Hematopoietic multipotent progenitor cell treated with erythropoietin and hydrocortisone succinate and interleukin-3 and kit ligand, for 15 days (in vitro differentiated cells): ENCODE measurements at places on chromosomes 13 and 19.

- DNase-seq = no peak
These were observed 3.4 kb downstream of the NOTCH3 start for GRCh38 chr19:15197275-15197941.

DNA sequence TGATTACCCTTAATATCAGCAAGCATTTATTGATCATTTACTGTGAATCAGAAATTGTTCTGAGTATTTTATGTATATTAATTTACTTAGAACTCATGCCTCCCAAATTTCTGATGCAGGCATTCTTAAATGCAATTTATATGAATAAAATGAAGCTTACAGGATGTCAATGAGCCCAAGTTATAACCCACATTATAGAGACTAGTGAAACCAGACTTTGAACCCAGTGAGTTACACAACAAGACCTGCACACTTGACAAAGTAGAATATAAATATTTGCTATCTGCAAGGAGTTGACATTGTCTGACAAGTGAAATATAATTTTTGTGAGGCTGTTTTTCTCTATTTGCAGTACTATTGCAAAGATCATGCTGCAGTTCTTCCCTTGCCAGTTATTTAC is 656.0 kb downstream of the GPC5 start:
- no peak for DNase-seq

- DNase-seq = no peak
These were observed 3.5 kb downstream of the LGALS7B start for GRCh38 chr19:38792250-38793111.

DNA sequence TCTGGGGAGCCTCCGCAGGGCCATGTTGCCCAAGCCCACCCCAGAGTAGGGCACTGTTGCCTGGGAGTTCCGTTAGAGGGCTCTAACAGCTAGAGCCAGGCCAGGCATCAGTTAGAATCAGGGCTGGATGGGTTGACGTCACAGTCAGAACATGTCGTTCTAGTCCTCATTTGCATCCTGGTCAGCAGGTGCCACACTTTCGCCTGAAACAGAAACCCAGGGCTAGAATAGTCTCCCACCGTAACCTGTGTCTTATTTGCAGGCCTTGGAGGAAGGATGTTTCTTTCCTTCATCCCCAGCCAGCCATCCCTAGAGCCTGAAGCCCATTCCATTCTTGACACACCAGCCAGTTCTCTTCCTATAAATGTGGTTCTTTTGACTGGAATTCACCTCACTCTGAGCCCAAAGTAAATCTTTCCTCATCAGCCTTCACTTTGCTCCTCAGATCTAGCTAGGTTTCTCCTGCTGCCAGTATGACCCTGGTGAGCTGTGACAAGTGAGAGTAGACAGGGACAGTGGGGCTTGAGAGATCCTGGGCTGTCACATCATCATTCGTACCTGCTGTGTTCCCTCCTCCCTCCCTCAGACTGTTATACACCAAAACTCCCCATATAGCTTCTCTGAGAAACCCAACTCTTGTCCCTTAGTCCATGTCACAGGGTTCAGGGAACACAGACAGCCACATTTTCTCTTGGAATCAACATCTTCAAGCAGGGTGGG is 12.2 kb upstream of the CCDC97 start:
- no peak for DNase-seq

GRCh38 chr13:42876887-42877545 is 95.6 kb downstream of the FAM216B start:
- DNase-seq = no peak

- DNase-seq = no peak
These were observed 223.6 kb downstream of the MYO16 start for GRCh38 chr13:108853031-108853430.

DNA sequence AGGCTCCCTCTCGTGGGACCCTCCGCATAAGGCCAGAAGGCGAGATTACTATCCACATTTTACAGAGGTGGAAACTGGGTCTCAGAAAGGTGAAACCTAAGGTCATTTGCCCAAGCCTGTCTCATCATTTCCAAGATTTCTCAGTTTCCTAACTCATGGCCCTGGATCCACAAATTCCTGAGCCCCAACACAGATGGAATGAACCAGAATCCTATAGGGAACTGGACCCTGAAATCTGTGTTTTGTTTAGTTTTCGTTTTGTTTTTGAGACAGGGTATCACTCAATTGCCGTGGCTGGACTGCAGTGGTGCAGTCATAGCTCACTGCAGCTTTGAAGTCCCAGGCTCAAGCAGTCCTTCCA is 563 bp upstream of the GNG7 start:
- no peak for DNase-seq

DNA sequence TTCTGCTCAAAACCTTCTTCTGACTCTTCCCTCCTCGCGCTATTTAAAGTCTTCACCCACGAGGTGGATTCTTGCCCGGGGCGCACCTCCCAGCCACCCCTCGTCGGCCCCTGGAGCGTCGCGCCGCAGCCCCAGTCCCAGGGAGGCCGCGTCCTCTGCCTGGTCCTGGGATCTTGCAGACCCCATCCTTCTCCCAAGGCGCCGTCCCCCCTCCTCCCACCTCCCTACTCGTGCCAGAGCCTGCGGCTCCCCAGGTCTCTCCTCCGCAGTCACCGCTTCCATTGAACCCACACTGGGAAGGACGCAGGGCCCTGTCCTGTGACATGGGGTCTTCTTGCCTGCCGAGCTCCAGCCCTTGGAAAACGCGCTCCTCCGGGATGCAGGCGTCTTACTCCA is 486 bp downstream of the ZNF808 start:
- no peak for DNase-seq
